Stimulated activated CD4-positive, alpha-beta T cell treated with anti-CD3 and anti-CD28 coated beads, Interleukin-15, amount 100 ng/mL, for 1 hour (primary cell): ENCODE measurements at places on chromosomes 16 and 17.

- DNase-seq: no peak
Observed at GRCh38 chr17:41773190-41773588, 13.3 kb downstream of the JUP start.

GRCh38 chr16:65117811-65118448, 3.9 kb downstream of the CDH11 start:
- DNase-seq: no peak

- DNase-seq: no peak
Observed at GRCh38 chr17:4673986-4674684, 29.8 kb downstream of the PELP1 start.

DNA sequence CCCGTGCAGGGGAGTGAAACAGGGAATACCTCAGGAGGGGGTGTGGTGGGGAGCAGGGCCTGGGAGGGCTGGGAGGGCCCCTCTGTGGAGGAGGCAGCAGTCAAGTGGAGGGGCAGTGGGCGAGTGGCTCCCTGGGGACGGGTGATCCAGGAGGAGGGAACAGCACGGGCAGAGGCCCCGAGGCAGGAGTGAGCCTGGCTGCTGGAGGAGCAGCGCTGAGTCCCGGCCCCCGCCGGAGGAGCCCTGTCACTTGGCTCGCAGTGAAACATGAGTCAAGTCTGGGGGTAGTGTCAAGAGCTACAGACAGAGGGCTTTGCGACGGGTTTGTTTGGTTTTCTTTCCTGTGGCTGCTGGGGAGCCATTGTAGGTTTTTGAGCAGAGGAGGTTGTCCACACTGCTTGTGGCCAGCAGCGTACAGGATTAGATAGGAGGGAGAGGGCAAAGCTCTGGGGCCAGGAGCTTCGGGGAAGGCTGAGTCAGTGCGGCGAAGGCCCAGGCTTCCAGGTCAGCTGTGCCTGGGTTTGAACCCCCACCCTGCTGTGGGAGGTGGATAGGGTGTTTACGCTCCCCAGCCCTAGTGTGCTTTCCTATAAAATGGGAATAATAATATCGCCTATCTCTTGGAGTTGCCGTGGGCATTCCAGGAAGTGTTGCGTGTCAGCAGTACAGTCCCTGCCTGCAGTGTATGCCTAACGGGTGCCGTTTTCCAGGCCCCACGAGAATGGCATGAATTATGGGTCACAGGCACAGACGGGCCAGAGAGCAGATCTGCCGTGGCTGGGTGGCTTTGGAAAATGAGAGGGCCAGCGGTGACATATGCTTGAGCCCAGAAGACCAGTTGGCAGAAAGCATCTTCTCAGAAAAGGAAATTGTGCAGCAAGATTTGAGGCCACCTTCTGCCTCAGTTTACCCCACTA, 115.9 kb upstream of the CIBAR2 start:
- no peak for DNase-seq

- DNase-seq: no peak
Observed at GRCh38 chr16:51757124-51757470, 606.0 kb upstream of the SALL1 start.

GRCh38 chr17:48800626-48801217, 16.3 kb downstream of the TTLL6 start:
- DNase-seq: no peak

GRCh38 chr16:19868421-19868820, 16.2 kb downstream of the GPRC5B start:
- DNase-seq: no peak
